IMR-90 (cell line): ENCODE measurements at places on chromosomes 16 and 17. TPM values are rescaled to one million over a fixed set of nuclear protein-coding genes. Genes with fewer than 3 reads are reported as not detected.

GRCh38 chr16:50496990-50497389 is 51.2 kb upstream of the NKD1 start:
- no peaks in the 10 kb centered on the region for H3K4me1 ChIP-seq
- H3K27ac ChIP-seq = no peak overlapping the region
- no peaks in the 10 kb centered on the region for H3K36me3 ChIP-seq
- no peak overlapping the region for H3K4me3 ChIP-seq

The LRRC59 gene
- 233 and 241 TPM in 2 replicates for total RNA-seq

DNA sequence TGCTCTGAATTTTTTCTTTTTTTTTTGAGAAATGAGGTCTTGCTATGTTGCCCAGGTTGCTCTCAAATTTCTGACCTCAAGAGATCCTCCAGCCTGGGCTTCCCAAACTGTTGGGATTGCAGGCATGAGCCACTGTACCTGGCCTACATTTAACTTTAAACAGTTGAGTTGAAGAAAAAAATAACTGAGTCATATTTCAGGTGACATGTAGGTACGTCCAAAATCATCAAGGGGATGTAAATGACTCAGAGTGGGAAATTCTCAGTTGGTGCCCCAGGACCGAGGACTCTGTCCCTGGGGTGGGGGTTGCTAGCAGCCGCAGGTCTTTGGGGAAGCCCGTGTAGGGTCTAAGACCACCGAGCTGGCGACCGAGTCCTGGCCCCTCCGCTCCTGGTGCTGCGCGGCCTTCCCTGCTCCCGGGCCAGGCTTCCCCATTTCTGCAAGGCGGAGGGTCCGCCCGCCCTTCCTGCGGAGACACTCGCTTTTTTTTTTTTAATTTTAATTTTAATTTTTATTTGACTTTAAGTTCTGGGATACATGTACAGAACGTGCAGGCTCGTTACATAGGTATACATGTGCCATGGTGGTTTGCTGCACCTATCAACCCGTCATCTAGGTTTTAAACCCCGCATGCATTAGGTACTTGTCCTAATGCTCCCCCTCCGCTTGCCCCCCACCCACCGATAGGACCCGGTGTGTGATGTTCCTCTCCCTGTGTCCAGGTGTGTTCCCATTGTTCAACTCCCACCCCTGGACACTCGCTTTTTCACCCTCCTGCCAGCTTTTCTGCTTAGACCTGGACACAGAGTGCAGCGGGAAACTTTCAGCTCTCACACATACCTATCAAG is 12.7 kb upstream of the N4BP1 start:
- DNase-seq = no peak
- H3K4me1 ChIP-seq = no peaks in the 10 kb centered on the region; the same call in 1 of the 2 replicates
- no peaks in the 10 kb centered on the region; the same call in 1 of the 2 replicates for H3K27me3 ChIP-seq

The CYLD gene
- 37.3 and 50.8 TPM in 2 replicates for total RNA-seq

The KRTAP2-3 gene
- total RNA-seq = 1.4 TPM in 2 replicates

DNA sequence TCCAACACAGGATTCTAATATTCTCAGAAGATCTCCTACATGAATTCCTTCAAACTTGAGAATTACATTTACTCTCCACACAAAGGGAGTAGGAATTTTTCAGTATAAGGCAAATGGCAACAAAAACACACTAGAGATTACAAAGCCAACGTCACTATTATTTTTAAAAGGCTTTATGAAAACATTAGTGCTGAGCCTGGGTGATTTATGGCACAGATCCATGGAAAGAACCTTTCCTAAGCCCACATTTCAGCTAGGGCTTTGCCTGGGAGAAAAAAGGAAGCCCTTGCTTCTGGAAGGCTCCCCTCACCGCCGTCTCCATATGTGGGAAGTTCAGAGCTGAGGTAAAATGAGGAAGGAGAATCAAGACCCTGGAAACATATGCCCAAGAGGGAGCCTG is 499.4 kb upstream of the HSBP1 start:
- H3K27ac ChIP-seq = no peak overlapping the region
- peak; percentile 31 for DNase-seq
- H3K27me3 ChIP-seq = no peaks in the 10 kb centered on the region
- no peak overlapping the region for H3K4me3 ChIP-seq
- peaks cover 2% of the 10 kb centered on the region; the same call in 1 of the 2 replicates for H3K4me1 ChIP-seq

The CENPT gene
- total RNA-seq = 33.3 TPM in 2 replicates

GRCh38 chr17:66751771-66752170 is 83.1 kb upstream of the CACNG5 start:
- no peaks in the 10 kb centered on the region for H3K27me3 ChIP-seq
- no peaks in the 10 kb centered on the region for H3K4me1 ChIP-seq
- H3K4me3 ChIP-seq = no peak overlapping the region
- DNase-seq = no peak
- H3K27ac ChIP-seq = no peak overlapping the region

GRCh38 chr16:54576785-54577184 is 290.2 kb upstream of the IRX3 start:
- no peak overlapping the region for H3K4me3 ChIP-seq
- no peak overlapping the region for H3K27ac ChIP-seq
- no peaks in the 10 kb centered on the region for H3K4me1 ChIP-seq
- H3K36me3 ChIP-seq = no peaks in the 10 kb centered on the region

GRCh38 chr17:78993981-78994671 is 14.4 kb upstream of the LGALS3BP start:
- H3K4me1 ChIP-seq = no peaks in the 10 kb centered on the region
- no peaks in the 10 kb centered on the region for H3K27me3 ChIP-seq
- H3K36me3 ChIP-seq = peaks cover 72% of the 10 kb centered on the region
- no peak for DNase-seq
- H3K4me3 ChIP-seq = no peak overlapping the region

GRCh38 chr16:89295071-89295900 is 77.8 kb downstream of the ZNF778 start:
- no peak for DNase-seq
- H3K27ac ChIP-seq = no peak overlapping the region
- H3K27me3 ChIP-seq = no peaks in the 10 kb centered on the region
- H3K36me3 ChIP-seq = peaks cover 26% of the 10 kb centered on the region

DNA sequence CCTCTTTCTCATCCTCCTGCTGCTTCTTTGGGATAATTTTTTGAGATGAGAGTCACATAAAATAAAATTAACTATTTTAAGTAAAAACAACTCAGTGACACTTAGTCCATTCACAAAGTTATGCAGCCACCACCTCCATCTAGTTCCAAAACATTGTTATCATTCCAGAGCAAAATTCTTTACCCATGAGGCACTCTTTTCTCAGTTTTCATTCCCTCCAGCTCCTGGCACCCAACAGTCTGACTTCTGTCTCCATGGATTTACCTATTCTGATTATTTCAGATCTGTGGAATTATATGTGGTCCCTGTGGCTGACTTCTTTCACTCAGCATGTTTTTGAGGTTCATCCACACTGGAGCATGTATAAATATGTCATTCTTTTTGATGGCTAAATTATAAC is 239.9 kb upstream of the DYNLRB2 start:
- H3K36me3 ChIP-seq = no peaks in the 10 kb centered on the region
- peak; percentile 59 for DNase-seq
- no peaks in the 10 kb centered on the region for H3K27me3 ChIP-seq
- no peak overlapping the region for H3K4me3 ChIP-seq
- peak overlapping the region; percentile 95; the same call in 1 of the 2 replicates for H3K27ac ChIP-seq

- H3K4me3 ChIP-seq = no peak overlapping the region
- DNase-seq = peak; percentile 75
Measured at GRCh38 chr17:5788266-5788900, 204.1 kb upstream of the NLRP1 start.

DNA sequence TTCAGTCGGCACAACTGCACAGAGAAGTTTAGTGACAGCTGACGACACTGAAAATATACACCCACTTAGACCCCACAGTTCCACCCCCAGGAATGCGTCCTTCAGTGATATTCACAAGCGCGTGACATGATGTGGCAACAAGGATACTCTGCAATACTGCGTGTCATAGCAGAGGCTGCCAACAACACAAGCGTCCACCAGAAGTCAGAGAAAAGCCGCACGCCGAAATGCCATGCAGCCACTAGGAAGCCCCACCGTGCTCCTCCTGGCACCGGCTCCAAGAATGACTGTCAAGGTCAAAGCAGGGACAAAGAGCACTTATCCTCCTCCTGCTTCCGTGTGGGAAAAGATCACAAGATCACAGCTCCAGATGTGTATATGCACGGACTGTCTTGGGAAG is 3.5 kb downstream of the ATP2A3 start:
- no peak overlapping the region for H3K27ac ChIP-seq
- peaks cover 36% of the 10 kb centered on the region for H3K27me3 ChIP-seq
- H3K4me1 ChIP-seq = peaks cover 19% of the 10 kb centered on the region
- no peak overlapping the region for H3K4me3 ChIP-seq

The HAS3 gene
- total RNA-seq = 0.28 and 0.36 TPM in 2 replicates
